ENCODE measurements at places on chromosomes 3 and 15.

- DNase-seq = no peak
Measured at GRCh38 chr3:27675287-27675686, 46.8 kb downstream of the EOMES start.

DNA sequence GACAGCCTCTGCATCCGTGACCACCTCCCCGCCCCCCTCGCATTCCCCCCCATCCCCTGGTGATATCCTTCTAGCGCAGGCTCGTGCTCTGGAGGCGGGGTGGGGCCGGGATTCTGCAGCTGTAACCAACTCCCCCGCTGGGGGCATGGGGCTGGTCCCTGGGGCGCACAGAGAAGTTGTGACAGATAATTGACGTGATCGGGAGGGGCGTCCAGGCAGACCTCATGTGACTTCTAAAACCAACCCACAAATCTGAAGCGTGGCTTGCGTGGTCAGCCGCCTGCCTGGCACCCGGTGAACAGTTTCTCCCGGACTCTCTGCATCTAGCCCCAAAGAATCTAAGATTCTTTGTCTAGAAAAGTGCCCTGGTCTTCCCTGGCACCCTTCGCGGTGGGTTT lies 100.6 kb upstream of the IGF1R start:
- no peak for DNase-seq

- DNase-seq = no peak
Measured at GRCh38 chr3:133127381-133127780, 89.2 kb downstream of the TMEM108 start.

- no peak for DNase-seq
Measured at GRCh38 chr3:66483006-66483405, 17.8 kb downstream of the LRIG1 start.

DNA sequence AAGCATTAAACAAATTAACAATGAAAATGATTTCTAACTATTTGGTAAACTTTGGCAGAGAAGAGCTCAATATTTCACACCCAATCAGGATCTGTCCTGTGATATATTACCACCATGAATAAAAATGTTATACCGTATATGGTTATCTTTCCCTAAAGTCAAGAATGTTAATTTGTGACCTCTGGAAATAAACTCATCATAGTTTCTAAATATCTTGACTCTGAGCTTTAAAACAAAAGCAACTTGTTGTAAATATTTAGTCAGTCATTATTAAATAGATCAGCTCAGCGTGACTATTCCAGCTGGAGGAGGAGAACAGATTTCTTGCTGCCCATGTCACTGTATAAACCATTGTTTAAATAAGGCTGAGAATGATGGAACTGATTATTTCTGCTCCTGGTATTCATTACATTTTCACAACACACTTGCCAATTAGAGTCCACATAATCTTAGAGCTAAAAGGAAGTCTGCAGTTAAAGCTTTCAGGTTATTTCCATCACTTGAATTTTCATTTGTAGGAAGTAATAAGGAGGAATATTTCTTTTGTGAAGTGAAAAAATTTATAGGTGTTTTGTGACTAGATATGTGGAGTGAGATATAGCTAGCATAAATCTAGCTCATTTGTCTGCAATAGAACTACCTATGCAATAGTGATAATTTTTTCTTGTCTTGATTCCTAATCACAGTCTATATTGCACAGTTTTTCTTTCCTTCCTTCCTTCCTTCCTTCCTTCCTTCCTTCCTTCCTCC lies 106.5 kb upstream of the P2RY1 start:
- no peak for DNase-seq

DNA sequence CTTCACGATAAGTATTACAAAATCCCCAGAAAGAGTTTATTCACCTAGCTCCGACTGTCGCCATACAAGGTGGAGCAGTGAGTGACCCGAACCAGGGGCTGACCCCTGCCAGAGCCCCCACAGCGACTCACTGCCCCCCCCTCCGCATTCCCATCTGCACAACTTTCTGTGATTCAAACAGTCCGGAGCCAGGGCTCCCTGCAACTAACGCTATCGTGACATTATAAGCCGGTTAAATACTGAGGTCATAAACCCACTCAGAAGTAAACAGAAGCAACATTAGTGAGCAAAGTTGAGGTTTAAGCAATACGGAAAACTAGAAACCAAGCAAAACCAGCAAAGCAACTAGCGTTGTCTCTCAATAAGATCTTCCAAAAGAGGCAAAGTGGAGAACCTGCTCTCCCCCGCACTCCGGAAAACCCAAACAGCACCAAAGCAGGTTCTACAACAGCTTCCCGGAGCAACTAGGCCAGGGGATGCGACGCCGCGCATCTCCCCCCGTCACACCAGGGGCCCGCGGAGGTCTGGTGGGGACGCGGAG lies 642 bp downstream of the SCAP start:
- no peak for DNase-seq

GRCh38 chr3:125480656-125481374 lies 39.2 kb downstream of the SNX4 start:
- DNase-seq = peak; percentile 10

DNA sequence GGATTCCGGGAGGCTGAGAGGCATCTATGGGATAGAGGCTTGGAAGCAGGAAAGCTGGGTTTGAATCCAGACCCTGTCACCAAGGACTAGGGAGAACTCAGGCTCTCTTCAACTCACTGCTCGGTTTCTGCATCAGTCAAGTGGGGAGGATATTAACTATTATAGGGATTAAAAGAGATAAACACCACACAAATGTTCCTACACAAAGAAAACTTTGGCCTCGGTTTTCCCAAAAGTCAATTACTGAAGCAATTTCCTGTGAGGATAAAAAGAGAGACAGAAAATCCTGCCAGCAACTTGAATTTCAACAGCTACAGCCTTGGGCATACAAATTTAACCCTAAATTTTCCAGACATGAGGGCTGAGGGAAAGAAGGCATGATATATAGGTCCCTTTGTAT lies 36.0 kb downstream of the ITGB5 start:
- DNase-seq = no peak

DNA sequence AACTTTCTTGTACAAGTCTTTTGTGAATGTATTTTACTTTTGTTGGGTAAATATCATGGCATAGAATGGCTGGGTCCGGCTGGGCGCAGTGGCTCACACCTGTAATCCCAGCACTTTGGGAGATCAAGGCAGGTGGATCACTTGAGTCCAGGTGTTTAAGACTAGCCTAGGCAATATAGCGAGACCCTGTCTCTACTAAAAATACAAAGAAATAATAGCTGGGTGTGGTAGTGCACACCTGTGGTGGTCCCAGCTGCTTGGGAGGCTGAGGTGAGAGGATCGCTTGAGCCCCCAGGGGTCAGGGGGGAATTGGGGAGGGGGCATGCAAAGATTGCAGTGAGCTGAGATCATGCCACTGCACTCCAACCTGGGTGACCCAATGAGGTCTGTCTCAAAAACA lies 52.9 kb downstream of the ANP32A start:
- no peak for DNase-seq

GRCh38 chr15:79075256-79075655 lies 15.3 kb downstream of the RASGRF1 start:
- DNase-seq = no peak

DNA sequence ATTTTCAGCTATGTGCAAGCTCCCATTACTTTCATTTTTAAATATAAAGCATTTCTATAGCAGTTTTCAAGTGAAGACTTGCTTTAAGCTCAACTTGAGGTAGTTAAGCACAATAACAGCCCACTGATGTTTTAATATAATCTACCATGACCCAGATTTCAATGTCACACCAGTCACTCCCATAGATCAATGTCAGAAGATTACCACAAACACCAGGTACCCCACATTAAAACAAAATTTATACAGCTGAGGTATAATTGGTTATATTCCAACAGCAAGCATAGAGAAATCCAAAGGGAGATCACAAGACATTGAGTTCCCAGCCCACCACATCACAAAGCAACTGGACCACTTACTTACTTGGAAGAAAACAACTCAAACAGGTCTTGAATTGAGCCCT lies 22.8 kb downstream of the GTPBP8 start:
- DNase-seq = no peak

DNA sequence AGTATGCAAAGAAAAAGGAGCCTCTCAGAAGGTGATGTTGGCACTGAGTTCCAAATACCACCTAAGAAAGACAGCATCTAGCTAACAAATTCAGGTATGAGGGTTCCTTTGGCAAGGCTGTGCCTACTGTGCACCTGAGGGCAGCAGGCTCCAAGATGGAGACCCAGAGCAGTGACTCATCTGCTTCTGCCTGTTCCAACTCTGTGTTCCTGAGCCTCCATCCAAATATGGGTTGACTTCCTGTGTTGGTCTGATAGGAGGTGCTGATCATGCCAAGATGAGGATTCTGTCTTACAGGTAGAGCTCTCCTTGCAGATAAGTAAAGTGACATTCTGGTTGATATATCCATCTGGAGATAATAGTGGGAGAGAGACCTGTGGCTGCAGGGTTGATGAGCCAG lies 26.0 kb downstream of the SV2B start:
- no peak for DNase-seq

- DNase-seq = no peak
Measured at GRCh38 chr3:50167069-50167840, 12.1 kb downstream of the SEMA3F start.

DNA sequence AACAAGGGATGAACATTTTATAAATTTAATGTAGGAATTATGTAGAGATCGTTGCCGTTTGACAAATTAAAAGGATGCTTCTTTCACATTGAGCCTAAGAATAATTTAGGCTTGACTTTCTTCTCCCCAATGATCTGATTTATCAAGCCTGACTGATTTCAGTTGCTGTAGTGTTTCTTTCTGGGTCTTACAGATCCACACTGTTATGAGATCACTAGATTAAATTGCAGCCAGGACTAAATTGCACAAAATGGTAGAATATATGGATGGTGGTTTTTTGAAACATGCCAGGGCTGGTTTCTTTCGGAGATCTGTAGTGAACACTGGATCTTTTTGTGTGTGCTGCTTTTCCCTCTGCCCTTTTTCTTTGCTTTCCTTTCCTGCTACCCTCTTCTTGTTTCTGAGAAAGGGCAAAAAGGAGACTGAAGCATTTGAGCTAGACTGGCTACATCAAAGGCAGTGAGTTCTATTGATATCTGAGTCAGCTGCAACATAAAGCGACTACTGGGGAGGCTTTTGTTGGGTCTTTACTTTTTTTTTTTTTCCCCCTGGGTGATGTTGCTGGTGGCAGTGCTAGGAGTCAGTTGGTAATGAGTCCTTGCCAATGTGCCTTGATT lies 83.0 kb downstream of the AKAP13 start:
- DNase-seq = no peak

All from amniotic stem cell (primary cell).